Stimulated activated CD8-positive, alpha-beta memory T cell treated with anti-CD3 and anti-CD28 coated beads, Interleukin-15, amount 100 ng/mL, for 4 hours (primary cell): ENCODE measurements at places on chromosomes 1 and 21.

DNA sequence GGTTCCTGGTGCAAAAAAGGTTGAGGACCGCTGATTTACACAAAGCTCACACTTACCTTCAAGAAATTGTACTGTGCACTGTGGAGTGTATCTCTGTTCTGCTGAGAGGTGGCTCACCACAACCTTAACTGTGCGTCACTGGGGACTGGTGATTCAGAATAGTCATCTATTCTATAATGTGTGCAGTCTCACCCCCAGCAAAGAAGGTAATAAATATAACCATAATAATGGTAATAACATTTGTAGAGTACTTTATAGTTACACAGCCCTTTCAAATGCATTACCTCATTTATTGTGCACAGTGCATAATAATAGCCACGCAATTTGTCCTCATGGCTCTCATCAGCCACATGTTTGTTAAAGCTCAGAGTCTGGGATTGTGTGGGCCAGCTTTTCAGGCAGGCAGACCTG lies 59.4 kb upstream of the DUSP10 start:
- DNase-seq = no peak

- no peak for DNase-seq
These were observed 1.8 kb downstream of the WNT3A start for GRCh38 chr1:228008391-228009115.

- DNase-seq = no peak
These were observed 41.7 kb downstream of the EVI5 start for GRCh38 chr1:92743221-92743620.

DNA sequence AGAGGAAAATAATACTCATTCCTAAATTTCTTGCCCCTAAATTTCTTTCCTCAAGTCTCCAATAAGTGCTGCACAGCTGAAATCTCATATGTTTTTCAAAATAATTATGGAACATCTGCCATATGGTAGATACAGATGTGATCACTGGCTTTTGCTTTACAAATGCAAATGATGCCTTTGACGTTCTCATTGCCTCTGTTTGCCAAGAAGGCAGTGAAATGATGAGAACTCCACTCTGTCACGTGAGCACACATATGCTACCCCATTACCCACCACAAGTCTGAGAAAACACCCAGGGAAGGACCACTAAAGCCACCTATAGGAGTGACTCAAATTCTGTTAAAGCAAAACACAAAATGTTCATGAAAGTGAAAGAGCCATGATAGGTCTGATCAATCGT lies 43.9 kb downstream of the DSCAM start:
- DNase-seq = no peak

GRCh38 chr1:201648907-201649721 lies 110.2 kb downstream of the NAV1 start:
- DNase-seq = no peak

GRCh38 chr21:33266789-33267135 lies 595 bp downstream of the IL10RB start:
- no peak for DNase-seq

- DNase-seq = no peak
These were observed 302.6 kb upstream of the GREM2 start for GRCh38 chr1:240914506-240914905.

DNA sequence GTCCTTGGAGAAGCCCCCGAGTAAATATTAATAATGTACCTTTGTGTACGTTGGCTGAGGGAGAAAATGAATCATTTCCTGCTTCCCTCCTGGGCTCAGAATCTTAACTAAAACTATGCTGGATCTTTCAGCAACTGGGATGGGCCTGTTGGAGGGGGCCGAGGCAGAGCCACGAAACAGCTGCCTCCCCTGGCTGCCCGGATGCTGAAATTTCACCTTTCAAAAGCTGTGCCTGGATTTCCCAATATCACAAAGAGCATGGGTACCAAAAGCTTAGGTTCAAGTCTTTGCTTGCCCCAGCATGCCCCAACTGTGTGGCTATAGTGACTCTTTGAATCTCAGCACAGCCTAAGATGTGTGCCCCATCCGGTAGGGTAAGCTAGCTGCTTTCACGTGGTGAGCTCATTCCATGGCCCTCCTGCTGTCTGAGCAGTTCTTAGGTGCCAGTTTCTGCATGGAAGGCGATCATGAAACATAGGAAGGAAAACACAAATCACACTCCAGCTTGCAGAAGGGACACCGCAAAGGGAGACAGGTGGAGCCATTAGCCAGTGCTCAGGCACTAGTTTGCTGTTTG lies 473.5 kb downstream of the PTPRU start:
- DNase-seq = no peak

- DNase-seq = no peak
These were observed 758.4 kb downstream of the LTN1 start for GRCh38 chr21:28234326-28234725.
